Melanocyte of skin (primary cell): ENCODE measurements at places on chromosomes 4 and X. TPM values are rescaled to one million over a fixed set of nuclear protein-coding genes. Genes with fewer than 3 reads are reported as not detected.

NLGN4X gene
- 7.6 and 10.3 TPM in 2 replicates for total RNA-seq

USP53 gene
- total RNA-seq: 12.7 and 52.7 TPM in 2 replicates

UNC5C gene
- 1.00 and 4.6 TPM in 2 replicates for total RNA-seq

ASB9 gene
- 17.2 and 30.9 TPM in 2 replicates for total RNA-seq

ERAS gene
- total RNA-seq: not detected in 2 replicates

ITM2A gene
- total RNA-seq: 98.2 and 111 TPM in 2 replicates

FREM3 gene
- not detected in 2 replicates for total RNA-seq

IBSP gene
- total RNA-seq: not detected in 2 replicates

GYG2 gene
- total RNA-seq: 44.0 and 97.0 TPM in 2 replicates
